ENCODE measurements at places on chromosomes 4 and X.

- peak; percentile 6 for DNase-seq
These were observed 1215.8 kb downstream of the RAPGEF2 start for GRCh38 chr4:160318567-160319220.

- DNase-seq: no peak
These were observed 3.0 kb upstream of the HSD17B10 start for GRCh38 chrX:53437206-53437605.

DNA sequence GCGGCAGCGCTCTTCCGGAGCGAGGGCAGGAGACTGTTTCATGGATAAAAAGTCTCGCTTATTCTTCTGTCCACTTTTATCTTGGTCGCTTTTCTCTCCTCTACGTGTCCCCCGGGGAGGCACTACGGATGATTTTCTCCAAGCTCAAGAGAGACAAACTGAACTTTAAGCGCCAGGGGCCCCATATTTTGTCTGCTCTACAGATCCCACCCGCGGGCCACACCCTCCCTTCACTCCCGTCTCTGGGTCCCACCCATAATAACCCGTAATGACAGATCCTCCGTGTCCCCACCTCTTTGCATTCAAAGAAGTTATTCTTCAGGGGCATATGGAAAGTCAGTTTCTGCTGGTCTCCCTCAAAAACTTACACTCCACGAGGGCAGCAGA lies at the start of gene CORIN:
Gene CORIN, minus strand, starts transcription at position 160 of the 387 bp plus-strand sequence. Its CDS starts 118 bp downstream, at position 42.
- DNase-seq: no peak

- no peak for DNase-seq
These were observed 395.2 kb downstream of the MID1IP1 start for GRCh38 chrX:39196192-39197102.

GRCh38 chr4:71602289-71602900 lies 181.5 kb downstream of the GC start:
- peak; percentile 40 for DNase-seq

DNA sequence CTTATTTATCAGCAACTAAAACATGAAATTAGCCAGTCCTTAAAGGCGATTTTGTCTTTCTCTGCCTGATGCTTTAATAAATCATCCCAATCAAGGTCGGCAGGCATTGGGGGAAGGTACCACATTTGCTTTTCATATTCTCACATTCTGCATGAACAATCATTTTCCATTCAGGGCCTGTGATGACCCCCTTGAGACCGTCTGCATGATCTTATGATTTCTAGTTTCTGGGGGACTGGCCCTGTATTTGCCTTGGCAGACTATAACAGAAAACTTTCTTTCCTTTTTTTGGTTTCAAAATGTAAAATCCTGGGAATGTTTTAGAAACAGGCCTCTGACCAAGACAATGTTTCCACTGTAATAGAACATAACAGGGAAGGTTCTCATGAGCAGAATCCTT lies 296.8 kb downstream of the IDS start:
- no peak for DNase-seq

GRCh38 chrX:131216828-131217227 lies 72.3 kb downstream of the IGSF1 start:
- no peak for DNase-seq

GRCh38 chr4:174133551-174133950 lies 149.9 kb downstream of the FBXO8 start:
- DNase-seq: no peak

- DNase-seq: peak; percentile 36
These were observed 1.7 kb downstream of the PPP2R2C start for GRCh38 chr4:6470502-6471306.

GRCh38 chrX:13693341-13693961 lies 4.5 kb downstream of the RAB9A start:
- DNase-seq: no peak

GRCh38 chr4:87011340-87012034 lies 76.7 kb downstream of the AFF1 start:
- DNase-seq: peak; percentile 92

DNA sequence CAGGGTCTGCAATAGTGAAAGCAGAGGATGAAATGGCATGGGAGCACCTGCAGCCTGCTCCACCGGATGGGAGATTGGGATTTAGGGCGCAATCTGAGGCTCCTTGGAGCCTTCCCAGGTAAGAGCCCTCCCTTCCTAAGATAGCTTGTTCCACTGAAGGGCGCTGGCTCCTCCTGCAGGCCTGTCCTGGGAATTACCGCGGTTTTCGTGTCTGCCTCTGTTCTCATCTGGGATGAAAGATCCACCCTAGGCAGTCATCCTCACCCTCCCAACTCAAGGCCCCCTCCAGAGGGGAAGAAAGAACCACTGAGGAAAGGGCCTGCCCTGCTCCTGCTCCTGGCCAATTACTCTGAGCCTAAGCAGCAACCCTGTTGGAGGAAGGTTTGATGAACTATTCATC lies 547.5 kb downstream of the SMARCA1 start:
- DNase-seq: peak; percentile 0

DNA sequence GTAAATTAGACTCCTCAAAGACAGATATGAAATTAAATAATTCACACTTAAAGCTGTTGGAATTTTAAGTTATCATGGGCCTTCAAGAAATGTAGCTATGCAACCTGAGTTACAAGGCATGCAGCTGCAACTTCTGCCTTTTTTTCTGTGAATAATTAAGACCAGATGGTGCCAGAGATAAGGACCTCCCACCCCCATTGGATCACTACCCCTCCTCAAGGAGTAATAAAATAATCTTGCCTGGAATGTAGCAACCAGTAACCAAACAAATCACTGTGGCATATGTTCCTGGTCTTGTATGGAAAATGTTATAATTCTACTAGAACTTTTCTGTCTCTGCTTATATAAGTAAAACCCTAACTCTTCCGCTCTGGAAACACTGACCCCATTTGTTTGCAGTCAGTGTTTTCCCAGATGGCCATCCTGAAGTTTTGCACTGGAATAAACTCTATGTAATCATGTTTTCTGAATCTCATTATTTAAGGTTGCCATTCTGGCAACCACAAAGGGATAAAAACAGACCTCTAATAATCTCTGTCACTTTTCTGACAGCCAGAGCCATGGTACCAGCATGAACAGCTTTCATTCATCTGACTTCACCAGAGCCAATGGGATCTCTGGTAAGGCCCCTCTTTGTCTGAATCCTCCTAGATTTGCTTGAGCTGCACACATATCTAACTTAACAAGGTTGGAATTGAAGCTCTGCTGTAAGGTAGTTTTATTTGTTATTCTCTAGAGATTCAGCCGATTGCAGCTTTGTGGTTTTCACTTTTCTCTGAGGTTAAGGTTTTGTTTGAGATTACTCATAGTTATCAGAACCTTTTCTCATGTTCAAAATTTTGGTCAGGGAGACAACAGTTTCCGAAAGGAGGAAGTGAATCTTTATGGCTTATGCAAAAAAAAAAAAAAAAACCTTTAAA lies 274.6 kb downstream of the NAF1 start:
- no peak for DNase-seq

DNA sequence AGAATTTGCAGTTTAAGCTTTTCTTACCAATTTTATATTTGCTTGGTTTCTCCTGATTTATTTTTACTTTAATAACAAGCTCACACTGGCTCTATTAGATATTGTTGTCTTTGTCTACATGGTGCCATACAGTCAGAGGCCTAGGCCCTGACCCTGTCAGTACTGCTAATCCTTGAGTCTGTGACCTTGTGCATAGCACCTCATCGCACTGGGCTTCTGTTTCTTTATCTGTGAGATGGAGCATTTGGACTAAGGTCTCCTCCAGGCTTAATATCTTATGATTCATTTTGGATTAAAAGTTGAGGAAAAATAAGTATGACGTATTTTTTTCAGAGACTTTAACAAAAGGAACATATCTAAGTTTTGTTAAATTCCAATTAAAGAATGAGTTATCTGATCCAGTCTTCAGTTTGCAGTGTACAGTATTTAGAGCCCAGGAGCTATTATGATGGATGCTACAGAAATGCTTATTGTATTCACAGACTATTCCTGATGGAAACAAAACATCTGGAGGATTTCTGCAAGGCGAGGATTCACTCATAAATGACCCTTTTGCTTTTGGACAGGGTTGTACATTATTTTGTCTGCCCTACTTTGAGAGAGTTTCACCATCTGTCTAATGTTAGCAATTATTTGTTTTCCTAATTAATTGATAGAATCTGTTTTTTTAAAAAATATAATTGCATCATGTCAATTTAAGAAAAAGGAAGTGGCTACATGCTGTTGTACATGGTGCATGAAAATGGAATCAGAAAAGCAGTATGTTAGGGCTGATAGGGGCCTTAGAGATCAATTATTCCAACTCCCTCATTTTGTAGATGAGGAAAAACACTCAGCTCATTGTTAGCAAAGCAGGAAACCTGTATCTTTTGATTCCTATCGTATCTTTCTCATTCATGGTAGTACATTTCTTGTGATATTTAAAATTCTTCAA lies 203.6 kb downstream of the BANK1 start:
- no peak for DNase-seq

- DNase-seq: peak; percentile 50
These were observed 21.3 kb upstream of the PDGFC start for GRCh38 chr4:156992943-156993342.

DNA sequence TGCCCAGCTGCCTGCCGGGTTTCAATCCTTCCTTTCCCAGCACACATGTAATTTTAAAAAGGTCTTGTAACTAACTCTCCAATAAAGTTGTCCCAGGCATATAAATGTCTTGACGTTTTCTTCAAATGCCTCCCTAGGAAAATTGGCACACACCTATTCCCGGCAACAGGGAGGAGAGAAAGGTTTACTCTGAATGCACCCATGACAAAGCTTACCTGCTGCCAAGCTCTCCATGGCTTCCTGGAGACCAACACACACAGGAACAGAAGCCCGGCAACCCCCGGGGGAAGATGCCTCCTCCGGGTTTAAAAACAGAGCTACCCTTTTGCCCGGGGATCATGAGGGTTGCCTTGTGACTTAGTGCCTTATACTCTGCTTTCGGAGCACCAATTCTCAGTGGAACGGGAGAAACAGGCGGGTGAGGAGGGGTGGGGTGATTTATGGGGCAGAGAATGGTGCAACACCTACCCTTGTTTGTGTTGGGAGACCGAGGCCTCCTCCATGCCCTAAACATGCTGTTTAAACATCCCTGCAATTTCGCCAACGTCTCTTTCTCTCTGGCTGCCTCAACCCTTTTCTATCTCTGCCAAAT lies 4.8 kb upstream of the GYG2 start:
- DNase-seq: no peak

GRCh38 chr4:7683126-7683703 lies 248.5 kb upstream of the PSAPL1 start:
- DNase-seq: no peak

- DNase-seq: no peak
These were observed 40.4 kb downstream of the CCDC158 start for GRCh38 chr4:76380561-76380960.

DNA sequence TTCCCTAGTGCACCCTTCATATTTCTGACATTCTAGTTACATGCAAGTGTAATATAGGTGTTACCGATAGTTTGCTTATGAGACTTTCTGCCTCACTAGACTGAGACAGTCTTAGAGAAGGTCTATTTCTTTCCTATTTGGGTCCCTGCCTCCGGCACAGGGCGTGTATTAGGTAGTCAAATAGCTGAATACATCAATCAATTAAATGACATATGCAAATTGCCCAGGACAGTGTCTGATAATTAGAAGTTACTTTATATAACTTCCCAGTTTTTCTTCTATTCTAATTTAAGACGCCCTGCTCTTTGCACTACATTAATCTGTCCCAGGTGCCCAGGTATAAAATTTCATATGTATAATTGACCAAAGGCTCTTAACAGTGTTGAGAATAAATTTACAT lies 264.2 kb downstream of the RAB28 start:
- DNase-seq: no peak

- peak; percentile 37 for DNase-seq
These were observed 5.8 kb downstream of the LAS1L start for GRCh38 chrX:65528705-65529340.

DNA sequence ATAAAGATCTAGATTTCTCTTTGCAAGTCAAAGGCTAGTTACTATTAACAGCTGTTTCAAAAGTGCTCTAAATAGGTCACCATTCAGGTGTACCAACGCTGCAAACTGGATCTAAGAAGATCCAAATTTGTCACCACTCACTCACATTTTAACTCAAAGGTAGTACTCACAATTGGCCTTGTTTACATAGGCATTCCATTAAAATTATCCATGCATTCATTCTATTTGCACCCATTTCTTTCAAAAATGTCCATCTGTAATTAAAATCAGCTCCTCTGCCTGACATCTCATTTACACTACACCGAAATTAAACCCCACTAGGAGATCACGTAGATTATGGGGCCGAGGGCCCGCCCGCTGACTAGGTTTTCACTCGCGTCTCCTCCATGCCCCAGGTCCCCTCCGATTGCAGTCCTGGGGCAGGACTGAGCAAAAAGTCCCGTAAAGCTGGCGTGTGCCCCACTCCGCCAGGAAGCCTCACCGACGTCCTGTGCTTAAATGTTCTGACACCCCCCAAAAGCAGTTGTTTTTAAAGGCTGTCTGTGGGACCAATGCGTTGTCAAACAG lies 1.3 kb upstream of the ING2 start:
- DNase-seq: peak; percentile 3

DNA sequence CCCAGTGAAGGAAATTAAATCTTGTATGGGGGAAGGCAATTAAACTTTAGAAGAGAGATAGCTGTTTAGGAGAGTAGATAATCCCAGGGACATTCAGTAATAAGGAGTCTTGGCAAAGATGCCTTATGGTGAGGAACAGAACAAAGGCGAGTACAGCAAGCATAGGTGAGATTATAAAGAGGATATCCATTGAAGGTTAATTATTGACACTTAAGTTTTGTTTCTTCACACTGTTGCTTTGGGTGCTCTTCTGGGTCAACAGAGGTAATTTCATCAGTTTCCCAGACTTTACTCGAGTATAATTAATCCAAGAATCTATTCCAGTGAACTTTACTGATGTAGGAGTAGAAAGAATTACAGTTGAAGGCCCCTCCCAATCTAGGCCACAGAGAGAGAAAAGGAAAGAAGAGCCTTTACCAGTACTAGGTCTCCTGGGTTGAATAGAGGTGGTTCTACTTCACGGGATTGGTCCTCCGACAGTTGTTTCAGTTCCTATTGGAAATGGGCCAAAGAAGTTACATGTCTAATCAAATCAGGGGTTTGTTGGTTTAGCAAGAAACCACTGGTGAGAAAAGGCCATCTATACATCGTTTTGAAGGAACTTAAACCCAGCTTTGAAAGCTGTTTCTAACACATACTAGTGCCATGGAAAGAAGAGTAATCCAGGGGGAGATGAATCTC lies 27.2 kb downstream of the EPGN start:
- DNase-seq: no peak

GRCh38 chr4:11299016-11299415 lies 129.7 kb downstream of the HS3ST1 start:
- no peak for DNase-seq

DNA sequence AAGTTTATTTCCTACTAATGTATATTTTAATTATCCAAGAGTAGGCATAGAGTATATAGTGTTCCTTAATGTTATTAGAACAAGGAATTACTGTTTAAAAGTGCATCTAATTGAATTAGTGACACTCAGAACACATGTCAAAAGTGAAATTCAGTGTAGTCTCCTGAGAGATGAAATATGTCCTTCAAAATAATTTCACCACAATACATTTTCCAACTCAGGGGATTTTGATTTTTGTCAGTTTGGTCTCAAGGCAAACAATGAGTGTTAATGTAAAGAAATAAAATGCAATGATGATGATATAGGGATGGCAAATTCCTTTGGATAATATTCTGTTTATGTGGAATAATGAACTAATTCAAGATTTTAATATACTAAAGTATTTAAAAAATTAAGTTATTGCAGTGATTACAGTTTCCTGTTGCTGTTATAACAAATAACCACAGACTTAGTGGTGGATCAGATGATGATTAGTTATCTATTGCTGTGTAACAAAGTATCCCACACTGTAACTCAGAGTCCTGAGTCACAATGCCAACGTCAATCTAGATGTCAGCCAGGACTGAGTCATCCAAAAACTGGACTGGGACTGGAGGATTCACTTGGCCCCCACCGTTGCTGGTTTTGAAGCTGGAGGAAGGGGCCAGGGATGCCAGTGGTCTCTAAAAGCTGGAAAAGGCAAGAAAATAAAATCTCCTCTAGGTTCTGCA lies 148.0 kb upstream of the SLC7A11 start:
- peak; percentile 33 for DNase-seq
